Stimulated activated CD4-positive, alpha-beta T cell treated with anti-CD3 and anti-CD28 coated beads, Interleukin-2, amount 100 ng/mL, for 24 hours (primary cell): ENCODE measurements at places on chromosomes 3 and 15.

DNA sequence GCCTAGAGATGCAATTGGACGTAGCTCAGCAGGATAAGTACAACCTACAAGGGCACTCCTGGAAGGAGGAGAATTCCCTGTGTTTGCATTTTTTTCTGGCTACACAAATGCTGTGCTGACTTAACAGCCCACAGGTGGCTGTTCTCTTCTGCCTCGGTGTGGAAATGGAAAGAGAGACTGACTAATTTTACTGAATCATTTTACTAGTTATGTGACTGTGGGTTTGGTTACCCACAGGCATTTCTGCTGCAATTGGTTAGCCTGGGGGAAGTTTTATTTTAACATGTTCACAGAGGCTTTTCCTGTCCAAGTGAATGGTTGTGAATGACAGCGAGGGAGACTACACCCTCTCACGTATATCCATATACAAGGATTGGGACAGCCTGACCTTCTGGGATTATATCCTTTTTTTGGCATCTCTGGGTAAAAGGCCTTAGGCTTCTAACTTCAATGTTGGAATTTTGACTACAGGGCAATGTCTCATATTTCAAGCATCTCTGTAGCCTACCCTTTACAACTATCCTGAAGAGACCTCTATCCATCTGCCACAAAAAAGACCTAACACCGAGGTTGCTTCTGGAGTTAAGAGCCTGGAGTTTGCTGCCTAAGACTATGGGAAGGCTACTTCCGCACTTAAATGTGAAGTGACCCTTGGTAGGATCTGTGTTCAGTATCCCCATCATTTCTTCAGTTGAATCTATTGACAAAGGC is 67.2 kb upstream of the TP63 start:
- DNase-seq = peak; percentile 38

- peak; percentile 60 for DNase-seq
Measured at GRCh38 chr15:50182219-50183013, 420 bp downstream of the SLC27A2 start.

GRCh38 chr15:39034816-39035215 is 470.2 kb upstream of the RASGRP1 start:
- DNase-seq = no peak

- no peak for DNase-seq
Measured at GRCh38 chr15:85125056-85125661, 143.5 kb downstream of the PDE8A start.

- DNase-seq = no peak
Measured at GRCh38 chr3:126097801-126098200, 13.9 kb upstream of the SLC41A3 start.

DNA sequence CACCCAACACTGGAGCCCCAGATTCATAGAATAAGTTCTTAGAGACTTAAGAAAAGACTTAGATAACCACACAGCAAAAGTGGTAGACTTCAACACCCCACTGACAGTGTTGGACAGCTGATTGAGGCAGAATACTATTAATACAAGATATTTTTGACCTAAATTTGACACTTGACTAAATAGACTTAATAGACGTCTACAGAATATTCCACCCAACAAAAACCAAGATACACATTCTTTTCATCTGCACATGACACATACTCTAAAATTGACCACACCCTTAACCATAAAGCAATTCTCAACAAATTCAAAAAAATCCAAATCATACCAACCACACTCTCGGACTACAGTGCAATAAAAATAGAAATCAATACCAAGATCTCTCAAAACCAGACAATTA is 179.8 kb upstream of the TPM1 start:
- DNase-seq = no peak

DNA sequence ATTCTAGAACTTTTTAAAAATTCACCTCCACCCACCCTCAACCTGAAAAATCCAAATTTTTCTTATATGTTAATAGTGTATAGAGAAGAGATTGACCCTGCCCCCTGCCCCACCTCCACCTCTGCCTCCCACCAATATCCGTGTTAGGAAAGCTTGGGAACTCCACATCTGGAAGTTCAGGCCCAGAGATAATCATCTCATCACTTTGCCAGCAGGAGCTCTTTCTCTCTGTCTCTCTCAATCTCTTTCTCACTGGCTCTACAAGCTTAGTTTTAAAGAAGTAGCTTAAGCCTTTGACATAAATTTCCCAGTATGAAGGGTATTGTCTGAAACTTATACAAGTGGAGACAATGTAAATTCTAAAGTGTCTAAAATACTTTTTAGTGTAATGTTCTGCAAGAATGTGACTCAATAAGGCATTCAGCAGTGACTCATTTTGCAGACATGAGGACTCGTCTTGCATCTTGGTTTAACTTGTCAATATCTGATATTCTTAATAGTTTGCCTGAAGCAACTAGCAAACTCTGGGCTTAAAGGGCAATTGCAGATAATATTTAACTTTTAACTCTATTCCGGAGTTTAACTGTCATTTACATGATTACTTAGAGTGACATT is 299.8 kb upstream of the EPHA3 start:
- no peak for DNase-seq

DNA sequence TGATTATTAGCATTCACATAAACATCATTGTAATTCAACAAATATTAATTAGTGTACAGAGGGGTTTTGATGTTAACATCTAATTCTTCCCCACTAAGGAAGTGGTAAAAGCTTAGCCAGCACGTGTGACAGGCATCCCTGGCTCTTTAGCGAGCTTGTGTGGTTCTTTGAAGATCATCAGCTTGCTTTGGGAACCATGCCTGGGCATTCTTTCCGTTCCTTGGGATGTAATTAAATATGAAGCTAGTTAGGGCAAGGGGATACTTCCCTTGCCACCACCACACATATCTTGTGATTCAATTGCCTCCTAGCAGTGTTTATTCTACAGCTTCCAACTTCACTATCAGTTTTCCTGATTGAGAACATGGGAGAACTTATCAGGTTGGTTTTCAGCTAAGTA is 246.5 kb downstream of the MYRIP start:
- DNase-seq = no peak

- no peak for DNase-seq
Measured at GRCh38 chr15:26702381-26702780, 70.5 kb downstream of the GABRB3 start.

DNA sequence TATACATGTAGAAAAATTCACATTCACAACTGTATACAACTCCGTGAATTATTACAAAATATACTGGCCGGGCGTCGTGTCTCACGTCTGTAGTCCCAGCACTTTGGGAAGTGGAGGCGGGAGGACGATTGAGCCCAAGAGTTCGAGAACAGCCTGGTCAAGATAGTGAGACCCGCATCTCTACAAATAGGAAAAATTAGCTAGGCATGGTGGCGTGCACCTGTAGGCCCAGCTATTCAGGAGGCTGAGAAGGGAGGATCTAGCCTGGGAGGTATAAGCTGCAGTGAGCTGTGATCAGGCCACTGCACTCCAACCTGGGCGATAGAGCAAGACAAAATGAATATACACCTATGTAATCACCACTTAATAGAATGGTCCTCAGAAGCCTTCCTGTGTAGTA is 1.3 kb downstream of the RAD51 start:
- no peak for DNase-seq

GRCh38 chr3:189108735-189109134 is 63.0 kb upstream of the TPRG1 start:
- DNase-seq = no peak

DNA sequence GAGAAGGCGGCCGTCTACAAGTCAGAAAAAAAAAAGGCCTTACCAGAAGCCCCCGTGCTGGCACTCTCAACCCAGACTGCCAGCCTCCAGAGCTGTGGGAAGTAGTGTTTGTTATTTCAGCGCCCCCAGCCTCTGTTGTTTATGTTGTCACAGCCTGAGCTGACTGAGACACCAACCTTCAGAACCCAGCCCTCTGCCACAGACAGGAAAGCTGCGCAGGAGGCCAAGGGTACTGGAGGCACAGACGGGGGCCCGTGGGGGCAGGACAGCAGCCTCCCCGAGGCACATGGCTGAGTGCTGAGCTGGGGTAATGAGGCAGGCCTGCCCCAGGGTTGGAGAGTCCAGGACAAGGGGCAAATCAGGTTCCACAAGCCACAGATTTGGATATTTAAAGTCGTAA is 33.7 kb downstream of the HCN4 start:
- DNase-seq = no peak

GRCh38 chr3:178875836-178876235 is 195.8 kb downstream of the ZMAT3 start:
- DNase-seq = no peak

DNA sequence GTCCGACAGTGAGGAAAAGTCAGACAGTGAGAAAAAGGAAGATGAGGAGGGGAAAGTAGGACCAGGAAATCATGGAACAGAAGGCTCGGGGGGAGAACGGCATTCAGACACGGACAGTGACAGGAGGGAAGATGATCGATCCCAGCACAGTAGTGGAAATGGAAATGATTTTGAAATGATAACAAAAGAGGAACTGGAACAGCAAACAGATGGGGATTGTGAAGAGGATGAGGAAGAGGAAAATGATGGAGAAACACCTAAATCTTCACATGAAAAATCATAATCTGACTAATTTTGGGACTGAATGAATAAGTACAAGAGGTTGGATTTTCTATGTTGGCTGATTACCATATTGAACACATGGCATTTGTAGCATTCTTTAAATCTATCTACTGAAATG is 26.2 kb downstream of the SEC62 start:
- no peak for DNase-seq

- no peak for DNase-seq
Measured at GRCh38 chr3:141538568-141539240, 51.9 kb downstream of the RASA2 start.

DNA sequence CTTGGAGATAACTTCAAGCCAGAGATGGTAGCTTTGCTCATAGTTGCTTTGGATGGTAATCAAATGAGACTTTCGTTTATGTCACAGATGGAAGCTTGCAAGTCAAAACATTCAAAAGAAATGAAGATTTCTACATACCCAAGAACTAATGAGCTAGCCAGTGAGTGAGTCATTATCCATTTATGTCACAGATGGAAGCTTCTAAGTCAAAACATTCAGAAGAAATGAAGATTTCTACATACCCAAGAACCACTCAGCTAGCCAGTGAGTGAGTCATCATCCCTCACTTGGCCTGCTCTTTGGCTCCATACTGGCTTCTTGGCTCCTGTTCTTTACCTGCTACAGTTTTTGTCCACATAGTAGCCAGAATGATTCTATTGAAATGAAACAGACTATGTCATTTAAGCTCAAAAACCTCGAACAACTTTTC is 559.8 kb upstream of the CBLB start:
- DNase-seq = peak; percentile 44

GRCh38 chr15:89575656-89576416 is 567 bp downstream of the TICRR start:
- peak; percentile 38 for DNase-seq

DNA sequence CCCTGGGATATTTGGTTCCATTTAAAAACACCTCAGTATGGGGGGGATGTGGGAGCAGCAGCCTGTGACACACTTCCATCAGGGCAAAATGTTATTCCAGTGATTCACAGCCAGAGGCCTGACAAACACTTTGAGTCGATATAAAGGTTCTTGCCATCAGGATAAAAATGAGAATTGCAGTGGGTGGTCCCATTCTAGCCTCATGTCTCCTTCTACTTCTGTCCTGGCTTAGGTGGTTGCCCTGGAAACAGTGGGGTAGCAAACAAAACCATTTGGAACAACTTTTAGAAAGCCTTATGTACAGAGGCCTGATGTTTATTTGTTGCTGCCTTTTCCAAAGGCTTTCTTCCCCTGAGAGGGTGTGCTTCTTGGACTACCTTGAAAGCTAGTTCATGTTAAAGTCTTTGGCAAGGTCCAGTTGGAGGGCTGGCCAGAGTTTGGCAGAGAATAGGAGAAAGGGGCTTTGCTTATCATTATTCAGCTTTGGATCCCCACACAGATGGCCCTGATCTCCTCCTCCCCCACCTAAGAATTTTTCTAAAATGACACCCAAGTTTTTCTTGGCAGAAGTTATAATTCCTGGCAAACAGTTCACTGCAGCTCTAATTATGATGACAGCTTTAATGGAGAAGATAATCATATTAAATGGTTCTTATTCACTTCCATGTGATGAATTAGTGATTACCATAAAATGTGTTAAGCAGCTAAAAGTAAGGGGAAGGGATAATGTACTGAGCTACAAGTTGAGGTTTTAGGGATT is 84.2 kb upstream of the ZNF280D start:
- no peak for DNase-seq

GRCh38 chr3:196757876-196758739 is 18.5 kb downstream of the PAK2 start:
- DNase-seq = no peak

DNA sequence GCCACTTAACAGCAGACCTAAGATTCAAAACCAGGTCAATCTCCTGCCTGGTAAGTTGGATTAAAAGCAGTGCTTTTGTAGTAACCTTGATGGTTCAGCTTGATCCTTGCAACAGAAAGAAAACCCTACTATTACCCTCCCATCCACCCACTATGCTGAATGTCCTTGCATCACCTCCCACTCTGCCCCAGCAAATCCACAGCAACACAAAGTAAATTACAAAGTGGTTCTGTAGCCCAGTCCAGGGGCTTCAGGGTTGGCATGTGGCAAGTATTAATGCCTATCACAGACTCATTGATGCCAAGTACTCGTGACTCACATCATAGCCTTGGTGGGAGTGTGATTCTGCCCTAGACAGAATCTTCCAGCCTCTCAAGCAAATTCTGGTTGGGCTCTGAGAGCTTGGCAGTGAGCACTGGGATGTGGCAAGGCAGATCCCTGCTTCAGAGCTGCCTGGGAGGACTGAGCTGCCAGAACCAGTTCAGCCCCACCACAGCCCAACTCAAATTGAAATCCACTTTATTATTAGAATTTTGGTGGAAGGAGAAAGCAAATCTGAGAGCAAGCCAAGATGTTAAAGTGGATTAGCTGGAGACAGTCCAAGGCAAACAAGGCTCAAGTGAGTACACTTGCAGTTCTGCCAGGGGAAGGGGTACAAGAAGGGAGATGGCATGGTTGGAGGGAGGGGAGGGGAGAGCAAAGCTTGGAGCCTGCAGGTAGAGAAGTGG is 225.8 kb upstream of the UMPS start:
- no peak for DNase-seq

GRCh38 chr3:71189480-71189879 is 394.0 kb downstream of the FOXP1 start:
- no peak for DNase-seq

GRCh38 chr3:156143136-156143535 is 22.8 kb downstream of the KCNAB1 start:
- DNase-seq = no peak

- DNase-seq = no peak
Measured at GRCh38 chr3:44284949-44285348, 43.3 kb downstream of the TOPAZ1 start.

GRCh38 chr15:40332113-40332781 is 8.5 kb downstream of the CCDC9B start:
- DNase-seq = no peak

GRCh38 chr15:34650177-34650576 is 66.7 kb upstream of the GOLGA8B start:
- DNase-seq = no peak
